ENCODE measurements at places on chromosomes 12 and 14.
A peak's percentile ranks its signal among the peaks of the same experiment; 100 is the strongest.

GRCh38 chr14:59175404-59175803, 13.1 kb upstream of the DAAM1 start:
- H3K27me3 ChIP-seq: peaks cover 18% of the 10 kb centered on the region
- H3K36me3 ChIP-seq: no peaks in the 10 kb centered on the region
- no peak for DNase-seq
- H3K4me3 ChIP-seq: no peak overlapping the region
- no peak overlapping the region for H3K27ac ChIP-seq

DNA sequence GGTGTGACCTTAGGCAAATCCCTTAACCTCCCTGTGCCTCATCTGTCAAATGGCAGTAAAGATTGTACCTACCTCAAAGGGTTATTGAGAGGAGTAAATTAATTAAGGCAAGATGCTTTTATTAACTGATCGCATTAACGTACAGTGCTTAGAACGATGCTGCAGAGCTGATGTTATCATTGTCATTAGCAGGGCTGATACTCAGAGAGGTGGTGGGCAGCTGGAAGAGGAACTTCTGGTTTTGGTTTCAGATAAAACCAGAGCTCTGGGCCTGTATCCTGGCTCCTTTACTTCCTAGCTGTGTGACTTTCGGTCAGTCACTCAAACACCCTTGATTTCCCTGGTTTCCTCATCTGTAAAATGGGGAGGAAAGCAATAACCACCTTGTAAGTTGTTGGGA, 55.1 kb downstream of the CALM1 start:
- H3K4me1 ChIP-seq: peaks cover 2% of the 10 kb centered on the region
- DNase-seq: no peak
- peaks cover 2% of the 10 kb centered on the region for H3K36me3 ChIP-seq
- peaks cover 16% of the 10 kb centered on the region for H3K27me3 ChIP-seq
- H3K27ac ChIP-seq: no peak overlapping the region

GRCh38 chr12:59548930-59549329, 46.9 kb upstream of the SLC16A7 start:
- H3K27ac ChIP-seq: peak overlapping the region; percentile 70
- no peak for DNase-seq
- peak overlapping the region; percentile 12 for H3K4me3 ChIP-seq
- H3K36me3 ChIP-seq: no peaks in the 10 kb centered on the region

DNA sequence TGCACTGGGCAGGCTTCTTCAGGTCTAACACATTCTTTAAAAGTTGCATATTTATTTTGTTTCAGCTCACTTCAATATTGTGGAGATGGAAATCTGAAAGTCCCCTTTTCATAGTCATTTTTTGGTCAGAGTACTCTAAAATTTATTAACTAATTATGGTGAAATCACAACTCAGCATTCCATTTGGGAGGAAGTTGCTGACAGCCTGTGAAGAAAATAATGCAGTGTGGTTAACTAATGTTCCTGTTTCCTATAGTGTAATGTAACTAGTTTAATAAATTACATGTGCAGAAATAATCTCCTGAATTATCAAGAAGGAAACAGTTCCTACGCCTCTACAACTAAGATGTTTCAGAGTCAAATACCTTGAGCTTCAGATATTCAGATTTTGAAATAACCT, 17.1 kb downstream of the LRFN5 start:
- no peak overlapping the region for H3K27ac ChIP-seq
- no peaks in the 10 kb centered on the region for H3K4me1 ChIP-seq
- no peak for DNase-seq
- H3K27me3 ChIP-seq: no peaks in the 10 kb centered on the region
- H3K36me3 ChIP-seq: no peaks in the 10 kb centered on the region
- H3K4me3 ChIP-seq: no peak overlapping the region

GRCh38 chr12:105318651-105319483, 11.6 kb upstream of the C12orf75 start:
- peak overlapping the region; percentile 84 for H3K27ac ChIP-seq
- H3K4me3 ChIP-seq: no peak overlapping the region
- peaks cover 3% of the 10 kb centered on the region for H3K36me3 ChIP-seq
- peaks cover 5% of the 10 kb centered on the region for H3K27me3 ChIP-seq
- no peak for DNase-seq

GRCh38 chr12:6057700-6058099, 66.8 kb downstream of the VWF start:
- no peak overlapping the region for H3K4me3 ChIP-seq
- H3K27ac ChIP-seq: no peak overlapping the region
- DNase-seq: no peak
- H3K36me3 ChIP-seq: no peaks in the 10 kb centered on the region

DNA sequence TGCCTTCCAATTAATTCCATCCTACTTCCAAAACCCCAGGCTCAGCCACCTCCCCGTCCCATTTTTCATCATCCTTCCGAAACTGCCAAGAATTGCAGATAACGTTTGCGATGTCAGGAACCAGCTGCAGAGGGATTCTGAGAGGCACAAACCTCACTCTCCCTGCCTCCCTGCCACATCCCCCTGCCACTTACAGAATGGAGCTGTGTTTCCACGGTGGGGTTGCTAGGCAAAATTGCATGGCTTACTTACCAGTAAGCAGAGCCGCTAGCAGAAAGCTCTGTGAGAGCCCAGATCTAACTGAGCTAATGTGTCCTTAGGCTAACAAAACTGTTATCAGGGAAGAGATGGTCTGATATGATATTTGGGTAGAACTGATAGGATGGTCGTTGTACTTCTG, 127.4 kb downstream of the KCNK10 start:
- H3K27me3 ChIP-seq: peaks cover 78% of the 10 kb centered on the region
- H3K4me3 ChIP-seq: no peak overlapping the region
- H3K27ac ChIP-seq: no peak overlapping the region

DNA sequence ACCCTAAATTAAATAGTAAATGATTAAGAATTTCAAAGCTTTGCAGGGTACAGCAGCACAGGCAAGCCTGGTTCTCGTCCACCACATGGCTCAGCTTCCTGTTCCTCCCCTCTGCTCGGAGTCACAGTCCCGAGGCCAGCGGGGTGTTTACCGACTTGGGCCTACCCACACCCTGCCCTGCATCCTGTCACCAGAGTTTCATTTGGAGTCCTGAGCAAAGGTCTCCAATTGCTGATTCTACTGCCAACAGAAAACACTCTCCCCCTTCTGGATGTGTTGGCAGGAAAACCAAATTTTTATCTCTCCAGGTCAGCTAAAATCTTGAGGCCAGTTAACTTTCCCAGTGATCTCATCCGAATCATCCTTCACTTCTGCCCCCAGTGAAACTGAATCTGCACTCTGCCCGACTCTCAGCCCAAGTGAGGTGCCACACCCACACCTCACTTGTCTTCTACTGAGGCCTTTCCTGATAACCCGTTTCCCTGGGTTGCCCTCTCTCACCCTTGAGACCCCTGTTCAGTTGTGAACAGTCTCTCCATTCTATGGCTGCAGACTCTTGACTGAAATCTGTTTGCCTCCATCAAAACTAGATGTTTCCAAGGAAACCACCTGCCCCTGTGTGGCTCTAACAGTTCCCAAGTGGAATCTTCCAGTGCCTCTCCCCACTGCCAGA, 71.2 kb downstream of the VCPKMT start:
- peaks cover 2% of the 10 kb centered on the region for H3K36me3 ChIP-seq
- peak; percentile 42 for DNase-seq
- peaks cover 51% of the 10 kb centered on the region for H3K4me1 ChIP-seq

DNA sequence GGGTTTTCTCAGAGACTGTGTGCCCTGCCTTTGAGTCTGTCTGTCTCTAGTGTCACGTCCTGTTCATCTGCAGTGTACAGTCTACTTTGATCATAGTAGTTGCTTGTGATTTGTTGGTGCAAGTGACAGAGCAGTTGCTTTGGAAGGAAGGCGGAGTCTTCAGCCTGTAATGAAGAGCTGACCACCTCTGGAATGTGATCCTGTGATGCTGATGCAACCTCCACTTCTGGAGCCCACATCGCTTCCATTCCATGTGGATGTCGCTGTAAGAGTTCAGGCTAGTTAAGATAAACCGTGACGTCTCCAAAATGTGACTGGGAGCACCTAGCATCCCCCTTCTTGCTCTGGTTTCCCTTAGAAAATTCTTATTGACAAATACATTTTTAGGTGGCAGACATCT, 51.8 kb downstream of the PELI2 start:
- no peaks in the 10 kb centered on the region for H3K27me3 ChIP-seq
- H3K27ac ChIP-seq: no peak overlapping the region
- H3K36me3 ChIP-seq: peaks cover 3% of the 10 kb centered on the region
- DNase-seq: no peak

DNA sequence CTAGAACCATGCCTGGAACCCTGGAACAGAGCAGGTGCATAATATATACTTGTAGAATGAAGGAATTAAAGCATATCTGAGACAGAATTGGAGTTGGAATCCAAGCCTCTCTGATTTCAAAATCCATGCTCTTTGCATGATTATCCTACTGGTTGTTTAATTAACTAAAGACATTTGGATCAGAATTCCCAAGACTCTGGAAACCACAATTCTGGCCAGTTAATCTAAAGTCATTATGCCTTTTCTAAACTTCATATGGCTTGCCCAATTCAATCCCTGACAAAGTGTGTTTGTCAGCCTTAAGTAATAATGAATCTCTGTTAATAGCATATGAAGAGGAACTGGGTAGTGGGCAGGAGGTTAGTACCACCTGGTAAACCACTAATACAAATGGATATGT, 422.6 kb downstream of the ATP23 start:
- H3K4me1 ChIP-seq: no peaks in the 10 kb centered on the region
- H3K4me3 ChIP-seq: no peak overlapping the region
- no peaks in the 10 kb centered on the region for H3K36me3 ChIP-seq
- H3K27ac ChIP-seq: no peak overlapping the region
- peaks cover 16% of the 10 kb centered on the region for H3K27me3 ChIP-seq

Measured in T-helper 17 cell (primary cell).